ENCODE measurements at places on chromosomes 5 and 9.
A peak's percentile ranks its signal among the peaks of the same experiment; 100 is the strongest.

DNA sequence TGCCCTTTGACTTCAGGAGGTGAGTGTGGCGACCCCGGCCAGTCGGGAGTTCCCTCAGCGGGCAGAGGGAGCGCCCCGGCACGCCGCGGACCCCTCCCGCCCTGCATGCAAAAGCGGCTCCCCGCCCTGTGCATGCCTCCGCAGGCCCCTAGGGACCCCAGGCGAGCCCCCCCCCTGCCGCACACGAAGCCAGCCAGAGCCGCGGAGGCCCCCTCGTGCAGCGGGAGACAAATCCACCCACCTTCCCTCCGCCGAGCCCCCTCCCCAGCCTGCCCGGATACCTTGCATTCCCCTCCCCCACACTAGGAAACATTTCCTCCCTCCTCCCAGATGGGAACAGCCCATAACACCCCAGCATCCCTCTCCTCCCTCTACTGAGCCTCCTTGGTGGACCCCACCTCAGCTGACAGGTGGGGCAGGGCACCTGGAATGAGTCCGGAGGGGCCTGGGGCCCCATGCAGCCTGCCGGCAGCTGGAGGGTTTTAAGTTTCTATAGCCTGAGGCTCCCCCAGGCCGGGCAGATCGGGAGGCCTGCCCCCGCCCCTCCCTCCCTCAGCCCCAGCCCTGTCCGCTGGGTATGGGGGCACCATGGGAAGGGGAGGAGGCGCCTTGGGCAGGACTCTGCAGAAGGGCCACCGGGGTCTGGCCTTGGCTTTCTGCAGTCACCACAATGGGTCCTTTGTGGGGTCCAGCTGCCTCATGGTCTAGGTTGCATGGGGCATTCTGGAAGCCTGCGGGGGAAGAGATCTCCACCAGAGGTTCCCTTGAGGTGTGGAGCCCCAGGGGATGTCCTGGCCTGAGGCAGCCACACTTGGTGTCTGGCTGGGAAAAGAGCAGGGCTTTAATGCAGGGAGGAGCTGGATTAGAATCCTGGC is 601 bp downstream of the ERGIC1 start:
- peak overlapping the region; percentile 40 for H3K27ac ChIP-seq
- H3K27me3 ChIP-seq: no peaks in the 10 kb centered on the region
- peaks cover 4% of the 10 kb centered on the region for H3K36me3 ChIP-seq
- peaks cover 49% of the 10 kb centered on the region for H3K4me1 ChIP-seq
- no peak for DNase-seq

- H3K4me1 ChIP-seq: no peaks in the 10 kb centered on the region
- H3K27ac ChIP-seq: no peak overlapping the region
- no peaks in the 10 kb centered on the region for H3K36me3 ChIP-seq
- DNase-seq: no peak
Observed at GRCh38 chr5:137098238-137098637, 400.9 kb downstream of the SPOCK1 start.

DNA sequence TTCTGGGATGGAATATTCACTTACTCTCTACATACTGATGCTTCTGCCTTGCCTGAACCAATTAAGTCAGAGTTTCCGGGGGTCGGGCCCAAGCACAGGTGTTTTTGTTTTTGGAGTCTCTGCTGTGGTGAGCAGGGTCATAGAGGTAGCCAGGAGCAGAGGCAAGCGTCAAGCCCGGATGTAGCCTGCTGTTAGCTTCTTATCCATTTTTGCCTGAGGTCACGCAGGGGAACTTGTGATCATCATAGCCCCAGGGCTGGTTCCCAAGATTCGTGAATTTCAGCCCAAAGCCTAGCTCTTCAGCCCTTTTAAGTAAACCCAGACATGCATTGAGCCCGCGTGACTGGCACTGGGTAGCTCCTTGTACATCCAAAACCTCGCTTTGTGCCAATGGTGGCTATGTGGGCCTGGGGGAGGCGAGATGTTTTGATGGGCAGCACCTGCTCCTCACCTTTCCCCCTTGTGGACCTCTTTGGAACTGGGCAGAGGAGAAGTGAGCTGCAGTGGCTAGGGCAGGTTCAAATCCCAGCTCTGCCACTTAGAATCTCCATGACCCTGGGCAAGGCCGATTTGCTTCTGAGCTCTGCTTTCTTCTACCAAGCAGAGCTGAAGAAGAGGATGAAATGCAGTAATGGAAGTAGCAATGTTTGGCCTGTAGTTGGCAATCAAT is 33.7 kb downstream of the FGF18 start:
- H3K27me3 ChIP-seq: peaks cover 26% of the 10 kb centered on the region
- H3K27ac ChIP-seq: no peak overlapping the region
- H3K4me1 ChIP-seq: no peaks in the 10 kb centered on the region
- DNase-seq: no peak
- H3K36me3 ChIP-seq: no peaks in the 10 kb centered on the region
- no peak overlapping the region for H3K4me3 ChIP-seq

DNA sequence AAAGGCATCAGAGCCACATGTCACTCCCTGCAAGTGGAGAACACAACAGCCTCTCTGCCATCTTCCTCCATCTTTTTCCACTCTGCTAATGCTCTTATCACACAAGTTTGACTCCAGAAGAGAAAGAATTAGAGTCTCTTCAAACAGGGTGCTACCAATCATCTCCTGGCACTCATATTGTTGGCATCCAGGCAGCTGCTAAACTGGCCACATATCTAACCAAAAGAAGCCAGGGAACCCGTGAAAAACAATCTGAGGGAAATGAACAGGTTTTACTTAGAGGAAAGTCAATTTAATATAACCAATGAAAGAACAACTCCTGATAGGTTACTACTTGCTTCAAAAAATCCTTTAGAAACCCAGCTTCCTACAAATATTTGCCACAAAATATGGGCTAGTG is 117.2 kb downstream of the SLC25A46 start:
- no peaks in the 10 kb centered on the region for H3K36me3 ChIP-seq
- H3K4me1 ChIP-seq: no peaks in the 10 kb centered on the region
- no peak overlapping the region for H3K4me3 ChIP-seq
- no peaks in the 10 kb centered on the region for H3K27me3 ChIP-seq

DNA sequence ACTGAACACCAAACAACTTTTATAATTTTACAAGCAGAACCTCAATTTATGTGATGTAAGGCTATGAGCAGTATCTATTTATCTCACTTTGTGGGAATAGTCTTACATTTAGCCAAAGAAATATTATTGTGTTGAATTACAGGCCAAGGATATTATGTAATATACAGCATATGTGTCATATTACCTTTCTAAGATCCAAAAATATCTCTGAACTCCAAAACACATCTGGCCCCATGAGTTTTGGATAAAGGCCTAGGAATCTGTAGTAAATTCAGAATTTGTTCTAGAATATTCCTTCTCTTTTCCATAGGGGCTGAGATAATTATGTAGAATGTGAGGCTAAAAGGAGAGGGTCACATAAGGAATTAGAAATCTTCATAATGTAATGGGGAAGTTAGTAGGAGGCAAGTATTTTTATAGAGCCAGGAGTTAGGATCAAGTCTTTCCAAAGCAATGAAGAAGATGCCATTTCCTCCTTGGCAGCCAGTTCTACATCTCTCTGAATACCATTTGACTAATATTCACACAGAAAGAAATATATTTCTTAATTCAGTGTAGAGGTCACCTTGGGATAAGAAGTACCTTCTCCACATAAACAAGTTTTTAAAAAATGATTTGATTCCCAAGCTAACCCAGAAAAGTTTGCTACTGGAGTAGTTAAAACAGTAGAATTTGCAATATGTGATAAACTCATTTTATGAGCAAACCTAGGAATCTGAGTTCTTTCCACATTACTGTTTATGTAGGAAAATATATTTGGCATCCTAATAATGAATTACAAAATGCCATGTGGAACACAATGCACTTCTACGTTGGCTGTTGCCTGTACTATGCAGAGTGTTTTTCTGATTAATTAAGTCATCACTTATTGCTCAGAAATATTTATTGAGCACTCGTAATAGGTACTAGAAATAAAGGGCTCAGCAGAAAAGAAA is 20.3 kb upstream of the GRAMD2B start:
- no peak for DNase-seq
- no peak overlapping the region for H3K4me3 ChIP-seq
- H3K27ac ChIP-seq: no peak overlapping the region
- no peaks in the 10 kb centered on the region for H3K27me3 ChIP-seq
- H3K4me1 ChIP-seq: no peaks in the 10 kb centered on the region
